ENCODE measurements at places on chromosomes 6 and 20.

GRCh38 chr6:112432853-112433252 lies 85.7 kb downstream of the RFPL4B start:
- no peak for DNase-seq

DNA sequence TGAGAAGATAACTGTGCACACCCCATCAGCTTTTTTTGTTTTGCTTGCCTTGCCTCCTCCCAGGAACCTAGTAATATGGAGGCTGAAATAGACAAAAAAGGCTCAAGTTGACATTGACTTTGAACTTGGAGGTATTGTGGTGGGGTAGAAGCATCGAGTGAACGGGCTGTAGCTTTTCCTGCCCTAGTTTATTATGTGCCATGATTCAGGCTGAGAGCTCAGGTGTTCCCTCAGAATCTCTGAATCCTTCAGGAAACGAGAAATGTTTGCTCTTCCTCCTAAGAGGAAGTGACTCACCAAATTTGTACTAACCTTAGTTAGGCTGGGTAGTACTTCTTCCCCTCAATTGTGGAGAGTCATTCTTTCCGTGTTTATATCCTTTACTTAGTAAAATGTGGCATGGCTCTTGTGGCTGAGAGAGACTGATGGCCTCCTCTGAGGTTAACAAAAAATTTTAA lies 98.8 kb downstream of the SASH1 start:
- DNase-seq, result peak; percentile 95

DNA sequence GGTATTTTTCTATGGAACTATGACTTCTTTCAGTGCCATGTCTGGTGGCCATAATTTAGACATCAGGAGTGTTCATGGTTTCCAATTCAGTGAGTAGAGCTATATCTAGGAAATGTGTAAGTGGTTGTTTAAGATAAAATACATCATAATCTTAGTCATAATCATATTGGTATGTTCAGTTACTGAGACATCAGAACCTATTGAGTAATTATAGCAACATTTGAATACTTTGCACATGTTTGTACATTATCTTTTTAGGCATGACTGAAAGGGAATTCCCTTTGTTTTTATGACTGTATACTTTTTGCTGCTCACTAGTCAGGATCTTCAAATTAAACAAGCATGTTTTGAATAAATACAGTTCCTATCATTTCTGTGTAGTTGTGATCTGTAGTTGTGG lies 64.0 kb downstream of the STXBP5 start:
- no peak for DNase-seq

DNA sequence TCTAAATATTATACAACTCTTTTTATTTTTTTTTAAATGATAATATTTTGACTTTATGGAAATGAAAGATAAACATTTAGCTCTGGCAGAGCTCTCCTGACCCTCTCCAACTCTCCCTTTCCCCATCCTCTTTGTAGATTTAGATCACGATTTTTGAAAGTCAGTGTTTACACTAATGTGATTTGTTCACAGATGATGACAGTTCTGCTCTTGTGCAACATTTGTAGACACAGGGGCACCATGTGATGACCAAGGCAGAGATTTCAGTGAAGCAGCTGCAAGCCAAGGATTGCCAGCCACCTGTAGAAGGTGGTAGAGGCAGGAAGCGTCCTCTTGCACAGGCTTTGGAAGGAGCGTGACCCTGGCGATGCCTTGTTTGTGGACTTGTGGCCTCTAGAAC lies 483.2 kb downstream of the QKI start:
- no peak for DNase-seq

DNA sequence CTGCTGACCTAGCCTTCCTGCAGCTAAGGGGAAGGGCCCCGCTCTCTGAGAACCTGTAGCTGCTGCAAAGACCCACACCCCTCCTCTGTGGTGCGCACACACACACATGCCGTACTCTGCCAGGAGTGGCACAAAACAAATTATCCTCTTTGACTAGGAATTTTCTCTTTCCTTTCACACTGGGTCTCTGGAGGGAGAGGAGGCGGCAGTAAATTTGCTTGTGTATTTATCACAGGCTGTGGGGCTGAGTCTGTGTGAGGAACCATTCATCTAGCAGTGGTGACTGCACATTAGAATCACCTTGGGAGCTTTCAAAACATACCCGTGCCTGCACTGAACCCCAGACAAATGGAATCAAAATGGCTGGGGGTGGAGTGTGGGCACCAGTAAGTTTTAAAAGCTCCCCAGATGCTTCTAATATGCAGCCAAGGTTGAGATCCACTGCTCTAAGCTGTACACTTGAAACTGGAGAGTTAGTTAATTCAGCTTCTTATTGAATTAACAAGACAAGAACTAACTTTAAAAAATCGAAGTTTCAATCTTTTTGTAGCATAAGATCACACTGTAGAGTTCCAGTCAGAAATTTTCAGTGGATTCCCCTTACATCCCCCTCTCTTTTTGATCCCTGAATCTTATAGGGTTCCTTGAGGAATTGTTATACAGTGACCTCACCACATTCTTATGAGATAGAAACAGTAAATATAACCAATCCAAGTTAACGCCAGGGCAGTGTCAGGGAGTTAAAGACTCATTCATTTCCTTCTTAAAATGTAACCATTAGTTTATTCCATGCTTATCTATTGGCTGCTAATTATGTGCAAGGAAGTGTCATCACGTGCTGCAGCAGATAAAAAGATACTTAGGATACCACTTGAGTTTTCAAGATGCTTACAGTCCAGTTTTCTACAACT lies 29.8 kb upstream of the GMDS start:
- DNase-seq, result no peak

DNA sequence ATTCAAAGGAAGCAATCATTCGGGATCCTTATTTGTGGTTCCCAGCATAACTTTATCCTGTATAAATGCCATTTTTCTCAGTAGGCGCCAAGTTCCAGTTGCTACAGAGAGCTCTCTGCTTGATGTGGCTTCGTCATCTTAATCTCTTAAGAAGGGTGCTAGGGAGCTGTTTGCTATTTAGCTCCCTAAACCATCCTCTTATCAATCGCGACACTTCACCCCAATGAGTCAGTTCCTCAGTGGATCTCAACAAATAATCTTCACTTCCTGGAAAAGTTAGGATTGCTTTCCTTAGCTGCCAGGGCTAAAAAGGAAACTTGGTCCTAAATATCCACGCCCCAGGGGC lies 1.3 kb upstream of the NKAIN2 start:
- DNase-seq, result peak; percentile 33

GRCh38 chr6:169250660-169251059 lies 3.0 kb downstream of the THBS2 start:
- DNase-seq, result peak; percentile 76

- no peak for DNase-seq
These were observed 83.1 kb downstream of the TRMT11 start for GRCh38 chr6:126069449-126069848.

DNA sequence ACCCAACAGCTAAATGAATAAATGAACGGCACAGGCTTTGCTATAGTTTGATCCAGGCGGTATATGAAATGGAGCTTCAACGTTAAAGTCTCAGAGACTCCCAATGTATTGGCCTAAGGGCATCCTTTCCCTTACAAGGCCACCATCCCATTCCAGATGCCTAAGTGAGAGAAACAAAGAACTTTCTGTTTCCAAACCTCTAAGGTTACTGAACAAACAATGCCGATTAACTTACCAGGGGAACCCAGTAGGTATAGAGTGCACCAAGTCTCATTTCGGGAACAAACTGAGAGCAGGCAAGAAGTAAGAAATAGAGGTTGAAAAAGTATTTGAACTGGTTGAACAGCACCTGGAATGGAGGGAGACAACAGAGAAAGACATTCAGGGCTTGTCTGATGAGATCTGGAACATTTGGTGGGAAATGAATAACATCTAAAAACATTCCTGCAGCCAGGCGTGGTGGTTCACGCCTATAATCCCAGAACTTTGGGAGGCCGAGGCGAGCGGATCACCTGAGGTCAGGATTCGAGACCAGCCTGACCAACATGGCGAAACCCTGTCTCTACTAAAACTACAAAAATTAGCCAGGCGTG lies 42.5 kb downstream of the ATP9A start:
- peak; percentile 98 for DNase-seq

- DNase-seq, result peak; percentile 33
These were observed 164.1 kb downstream of the RNF144B start for GRCh38 chr6:18551228-18551627.

GRCh38 chr20:34862724-34863123 lies 9.9 kb downstream of the GGT7 start:
- no peak for DNase-seq

GRCh38 chr6:158441716-158442215 lies 118.1 kb upstream of the TMEM181 start:
- DNase-seq, result no peak

DNA sequence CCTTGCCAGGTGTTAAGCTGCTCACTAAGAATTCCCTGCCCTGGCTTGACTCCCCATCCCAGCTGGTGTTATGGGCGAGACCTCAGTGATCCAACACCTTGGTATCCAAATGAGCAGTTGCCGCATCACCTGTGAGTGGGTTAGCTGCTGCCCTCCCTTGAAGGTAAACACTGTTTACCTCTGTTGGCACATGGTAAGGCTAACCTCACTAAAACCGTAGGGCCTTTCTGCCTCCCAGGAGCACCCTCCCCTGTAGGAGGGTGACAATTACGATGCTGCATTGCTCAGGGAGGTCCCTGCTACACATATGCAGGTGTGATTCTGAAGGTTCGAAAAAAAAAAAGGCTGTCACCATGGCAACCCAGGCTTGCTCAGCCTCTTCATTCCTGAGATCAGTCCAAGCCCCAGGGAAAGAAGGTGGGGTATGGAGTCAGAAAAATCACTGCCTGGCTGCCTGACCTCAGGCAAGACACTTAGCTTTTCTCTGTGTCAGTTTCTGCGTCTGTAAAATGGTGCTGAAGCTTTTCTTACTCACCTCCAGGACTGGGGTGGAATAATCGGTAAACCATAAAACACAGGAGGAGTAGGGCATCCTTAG lies 19.5 kb downstream of the PNPLA1 start:
- no peak for DNase-seq

GRCh38 chr6:119090256-119090655 lies 11.8 kb upstream of the FAM184A start:
- no peak for DNase-seq

- peak; percentile 6 for DNase-seq
These were observed 48.1 kb upstream of the MC3R start for GRCh38 chr20:56200456-56200855.

DNA sequence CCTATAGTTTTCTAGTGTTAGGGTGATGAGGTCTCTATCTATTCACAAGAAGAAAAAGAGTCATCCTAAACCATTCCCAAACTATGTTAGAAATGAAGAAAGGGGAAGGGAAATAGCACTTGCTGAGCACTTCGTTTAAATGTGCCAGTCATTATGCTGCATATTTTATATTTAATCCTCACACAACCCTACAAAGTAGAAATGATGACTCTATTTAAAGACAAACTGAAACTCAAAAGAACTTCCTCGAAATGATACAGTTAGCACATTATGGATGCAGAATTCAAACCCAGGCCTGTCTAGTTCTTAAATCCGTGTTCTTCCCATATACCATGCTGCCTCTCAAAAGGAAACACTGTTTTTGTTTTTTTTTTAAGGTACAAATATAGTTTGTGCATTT lies 174.6 kb downstream of the GMPR start:
- no peak for DNase-seq

DNA sequence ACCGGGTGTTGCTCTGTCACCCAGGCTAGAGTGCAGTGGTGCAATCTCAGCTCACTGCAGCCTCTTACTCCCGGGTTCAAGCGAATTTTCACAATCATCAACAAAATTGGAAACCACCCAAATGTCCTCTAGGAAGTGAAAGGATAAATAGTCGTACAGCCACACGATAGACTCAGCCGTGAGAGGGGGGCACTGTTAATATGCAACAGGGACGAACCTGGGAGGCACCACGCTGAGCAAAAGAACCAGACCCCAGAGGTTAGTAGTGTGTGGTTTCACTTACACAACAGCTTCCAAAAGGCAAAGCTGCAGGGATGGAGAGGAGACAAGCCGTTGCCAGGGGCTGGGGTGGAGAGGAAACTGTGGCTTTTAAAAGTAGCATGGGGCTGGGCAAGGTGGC lies 30.1 kb upstream of the NTSR1 start:
- no peak for DNase-seq

DNA sequence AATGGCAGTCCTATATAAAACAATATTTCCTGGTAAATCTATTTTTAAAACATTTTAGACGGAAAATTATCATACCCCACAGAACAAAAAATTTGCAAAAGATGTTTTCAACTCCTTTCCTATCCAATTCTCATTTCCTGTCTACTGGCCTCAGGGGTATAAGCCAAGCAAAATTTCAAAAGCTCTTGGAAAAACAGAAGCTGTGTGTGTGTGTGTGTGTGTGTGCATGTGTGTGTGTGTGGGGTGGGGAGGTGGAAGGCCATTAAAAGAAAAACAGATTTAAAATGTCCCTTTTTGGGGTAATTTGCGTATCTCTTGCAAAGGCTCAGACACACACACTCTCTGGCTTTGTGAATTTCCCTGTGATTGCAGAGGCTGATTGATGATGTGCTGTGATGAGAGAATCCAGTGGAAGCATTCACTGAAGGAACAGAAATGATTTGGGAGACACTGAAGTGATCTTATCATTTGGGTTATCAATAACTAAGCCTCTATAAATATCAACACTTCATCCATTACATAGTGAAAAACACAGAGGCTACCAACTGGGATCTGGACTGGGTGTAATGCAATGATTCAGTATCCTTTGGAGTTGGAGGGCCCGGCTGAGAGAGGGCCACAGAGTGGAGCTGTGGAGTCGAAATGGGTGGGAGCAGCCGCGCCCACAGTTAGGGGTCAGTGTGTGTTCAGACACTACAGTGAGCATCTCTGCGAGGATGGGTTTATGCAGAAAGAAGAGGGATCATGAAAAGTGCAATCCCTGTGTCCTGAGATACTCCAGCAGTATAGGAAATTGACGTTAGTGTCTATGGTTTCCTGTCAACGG lies 106.8 kb upstream of the PREP start:
- no peak for DNase-seq

- DNase-seq, result peak; percentile 70
These were observed 53.6 kb upstream of the BHLHE23 start for GRCh38 chr20:63060057-63060991.

DNA sequence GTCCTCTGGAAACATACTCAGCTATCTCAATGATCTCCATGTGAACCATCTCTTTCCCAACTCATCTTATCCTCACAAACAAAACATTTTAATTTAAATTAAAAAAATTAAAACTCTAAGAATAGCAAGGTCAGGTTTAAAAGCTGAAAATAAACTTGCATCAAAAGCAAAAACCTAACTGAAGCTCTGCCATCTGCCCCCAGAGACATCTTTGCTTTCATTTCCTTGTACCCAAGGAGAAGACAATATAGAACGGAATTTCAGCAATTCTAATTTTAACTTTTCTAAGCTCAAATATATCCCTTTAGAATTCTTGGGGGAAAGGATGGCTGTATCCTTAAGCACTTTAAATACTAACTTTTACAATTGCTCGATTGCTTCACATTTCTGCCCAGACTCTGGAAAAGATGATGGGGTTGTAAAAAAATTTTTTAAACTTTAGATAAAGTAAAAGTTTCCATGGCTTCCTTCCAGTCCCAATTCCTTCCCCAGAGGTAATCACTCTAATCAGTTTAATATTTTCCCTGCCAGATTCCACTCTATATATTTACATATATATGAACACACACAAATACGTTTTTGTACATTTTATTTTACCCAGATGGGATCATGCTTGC lies 69.2 kb upstream of the SMIM29 start:
- DNase-seq, result no peak
